ENCODE measurements at places on chromosomes 11 and 22.

DNA sequence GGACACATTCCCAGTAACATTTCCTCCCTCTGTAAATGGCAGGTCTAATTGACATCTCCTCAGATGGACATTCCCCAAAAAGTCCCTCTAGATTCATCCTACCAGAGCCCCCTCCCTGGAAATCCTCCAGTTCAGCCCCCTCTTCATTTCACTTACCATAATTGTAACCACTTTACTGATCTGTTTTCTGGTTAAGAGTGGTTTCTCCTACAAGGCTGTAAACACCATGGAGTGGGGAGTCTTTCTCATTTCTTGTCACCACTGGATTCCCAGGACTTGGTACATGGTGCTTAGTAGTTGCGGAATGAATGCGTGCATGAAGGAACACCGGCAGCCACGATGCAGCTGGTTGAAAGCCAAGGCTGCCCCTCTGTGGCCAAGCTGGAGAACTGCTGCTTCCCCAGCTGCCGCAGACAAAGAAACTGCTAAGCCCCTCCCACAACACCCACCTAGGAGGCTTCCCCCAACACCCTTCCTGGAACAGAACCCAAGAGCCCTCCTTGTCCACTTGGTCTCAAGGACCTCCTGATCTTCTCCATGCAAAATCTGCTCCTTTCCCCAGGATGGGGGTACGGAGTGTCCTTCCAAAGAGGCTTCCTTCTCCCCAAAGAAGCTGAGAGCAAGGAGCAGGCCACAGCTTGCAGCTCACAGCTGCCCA, 18.6 kb upstream of the SCARF2 start:
- peak; percentile 91 for DNase-seq

- DNase-seq, result peak; percentile 44
Measured at GRCh38 chr22:36244522-36245391, 5.4 kb upstream of the APOL2 start.

DNA sequence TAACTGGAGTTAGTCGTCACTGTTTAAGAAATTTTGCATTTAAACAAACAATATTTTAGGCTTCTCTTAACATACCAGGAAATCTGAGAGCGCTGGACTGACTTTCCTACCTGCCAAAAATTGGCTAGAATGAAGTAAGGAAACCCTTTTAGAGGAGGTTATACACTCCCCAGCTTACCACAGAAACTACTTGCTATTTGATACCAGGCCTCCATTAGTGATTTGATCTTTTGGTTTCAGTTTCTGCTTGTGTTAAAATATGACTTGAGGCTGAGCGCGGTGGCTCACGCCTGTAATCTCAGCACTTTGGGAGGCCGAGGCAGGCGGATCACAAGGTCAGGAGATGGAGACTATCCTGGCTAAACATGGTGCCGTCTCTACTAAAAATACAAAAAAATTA, 419.9 kb downstream of the LRRC4C start:
- DNase-seq, result no peak

DNA sequence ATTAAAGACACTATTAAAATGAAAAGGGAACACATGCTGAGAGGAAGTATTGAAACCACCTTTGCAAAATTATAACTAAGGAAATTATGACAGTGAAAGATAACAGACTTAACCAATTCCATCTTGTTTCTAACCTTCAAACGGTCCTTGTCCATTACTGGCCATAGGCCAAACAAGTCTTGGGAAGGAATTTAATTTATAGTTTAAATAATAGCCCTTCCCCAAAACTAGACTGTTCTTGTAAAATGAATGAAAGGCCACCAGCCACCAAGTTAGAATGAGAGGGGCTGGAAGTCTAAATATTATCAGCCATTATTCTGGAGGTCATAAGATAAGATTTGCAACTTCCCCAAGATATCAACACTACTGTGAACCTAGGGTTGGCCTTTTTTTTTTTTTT, 1.8 kb upstream of the TALDO1 start:
- DNase-seq, result no peak

- no peak for DNase-seq
Measured at GRCh38 chr11:113984781-113985180, 9.9 kb downstream of the HTR3A start.

DNA sequence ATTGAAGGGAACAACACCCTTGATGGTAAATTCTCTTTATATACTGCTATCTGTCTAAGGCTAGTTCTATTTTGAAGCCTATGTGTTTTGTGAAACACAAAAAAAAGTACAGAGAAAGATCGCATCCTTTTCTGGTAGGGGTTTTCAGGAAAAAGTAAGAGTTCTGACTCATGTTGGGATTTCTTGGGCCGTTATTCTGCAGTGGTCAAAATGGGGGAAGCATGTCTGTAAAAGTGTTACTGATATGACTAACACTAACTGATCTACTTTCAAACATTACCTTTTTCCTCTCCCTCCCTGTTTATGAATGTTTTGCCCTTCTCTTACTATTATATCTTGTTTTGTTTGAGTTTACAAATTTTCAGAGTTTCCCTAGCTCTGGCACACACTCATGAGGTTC, 53.9 kb downstream of the CTNND1 start:
- no peak for DNase-seq

DNA sequence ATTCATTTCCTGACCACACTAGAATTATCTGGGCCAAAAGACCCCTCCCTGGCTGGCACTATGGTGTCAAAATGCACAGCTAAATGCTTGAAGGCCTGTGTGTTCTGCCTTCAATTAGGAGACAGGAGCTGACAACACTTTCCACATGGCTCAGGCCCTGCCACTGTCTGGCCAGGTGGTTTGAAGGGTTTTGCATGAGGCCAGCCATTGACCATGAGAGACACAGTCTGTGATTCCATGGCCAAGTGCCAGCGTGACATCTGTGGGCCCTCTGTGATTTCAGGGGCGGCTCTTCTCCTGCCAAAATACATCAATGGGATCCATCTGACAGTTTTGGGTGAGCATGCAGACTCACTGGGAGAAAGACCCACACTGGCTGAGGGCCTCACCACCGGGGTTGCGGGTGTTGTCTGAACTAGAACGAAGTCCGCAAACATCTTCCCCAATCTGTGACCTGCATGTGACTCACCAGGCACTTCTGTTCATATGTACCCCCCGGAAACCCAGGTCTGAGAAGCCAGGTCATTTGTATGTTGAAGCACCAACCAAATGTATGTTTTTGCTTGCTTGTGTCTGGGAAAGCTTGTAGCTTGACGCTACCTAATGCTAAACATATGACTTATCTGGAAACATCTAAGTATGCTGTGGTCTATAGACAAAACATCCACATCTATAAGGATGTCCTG, 20.7 kb upstream of the NAV2 start:
- DNase-seq, result no peak

- DNase-seq, result no peak
Measured at GRCh38 chr11:14819596-14819995, 72.4 kb downstream of the CYP2R1 start.

- DNase-seq, result no peak
Measured at GRCh38 chr22:30077279-30077880, 2.9 kb upstream of the HORMAD2 start.

DNA sequence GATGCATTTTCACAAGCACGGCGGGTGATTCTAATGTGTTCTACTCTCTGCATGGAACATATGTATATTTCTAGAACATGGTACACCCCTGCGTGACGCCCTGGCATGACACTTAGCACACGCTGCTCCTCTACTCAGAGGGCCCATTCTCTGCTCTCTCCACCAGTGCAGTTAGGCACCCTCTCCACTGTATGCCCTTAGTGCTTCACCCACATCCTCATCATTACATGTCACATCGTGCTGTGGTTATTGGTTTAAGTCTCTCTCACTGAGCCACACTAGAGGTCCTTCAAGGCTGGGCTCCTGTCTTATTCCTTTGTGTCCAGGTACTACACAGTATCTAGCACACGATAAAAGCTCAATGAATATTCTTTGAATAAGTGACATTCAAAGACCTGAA, 16.7 kb downstream of the TMPRSS13 start:
- DNase-seq, result no peak

DNA sequence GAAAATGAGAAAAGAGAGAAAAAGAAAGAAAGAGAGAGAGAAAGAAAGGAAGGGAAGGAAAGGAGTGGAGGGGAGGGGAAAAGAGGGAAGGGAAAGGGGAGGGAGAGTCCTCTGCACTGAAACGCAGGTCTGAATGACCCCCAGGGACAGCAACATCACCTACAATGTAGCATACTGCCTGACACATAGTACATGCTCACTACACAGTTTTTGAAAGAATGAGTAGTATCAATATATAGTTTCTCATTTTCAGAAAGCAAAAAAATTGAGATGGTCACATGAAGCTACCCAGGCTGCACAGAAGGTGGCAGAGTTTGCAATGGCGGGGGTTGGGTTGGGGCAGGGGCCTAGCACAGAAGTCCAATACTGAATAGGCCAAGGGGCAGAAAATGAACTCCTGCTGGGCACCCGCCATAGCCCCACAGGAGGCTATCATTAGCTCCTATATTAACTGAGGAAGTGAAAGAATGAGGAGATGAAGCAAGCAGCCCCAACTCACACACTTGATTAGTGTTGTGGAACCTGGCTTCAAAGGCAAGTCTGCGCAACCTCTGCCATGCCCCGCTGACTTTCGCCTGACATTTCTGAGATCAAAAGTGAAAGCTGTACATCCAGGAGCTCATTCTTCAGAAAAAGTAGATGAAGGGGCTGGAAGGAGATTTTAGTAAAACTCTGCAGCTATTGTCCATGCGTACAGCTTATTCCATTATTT, 241.2 kb upstream of the SYN3 start:
- DNase-seq, result peak; percentile 2

GRCh38 chr11:95584180-95584579, 205.4 kb downstream of the FAM76B start:
- peak; percentile 18 for DNase-seq

DNA sequence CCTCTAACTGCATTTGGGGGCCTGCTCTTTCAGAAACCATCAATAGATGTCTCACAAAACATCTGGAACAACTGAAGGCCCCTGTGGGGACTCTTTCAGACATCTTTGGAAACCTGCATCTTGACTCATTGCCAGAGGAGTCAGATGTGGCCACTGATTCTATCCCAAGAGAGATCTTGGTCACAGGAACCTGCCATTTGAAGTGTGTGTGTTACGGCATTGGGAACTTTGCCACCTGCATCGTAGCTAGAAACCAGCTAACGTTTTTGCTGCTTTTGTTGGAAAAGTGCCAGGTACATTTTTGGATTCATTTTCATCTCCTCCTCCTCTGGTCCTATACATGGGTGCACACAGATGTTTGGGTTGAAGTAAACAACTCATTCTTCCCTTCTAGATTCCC, 4.3 kb downstream of the SRRD start:
- DNase-seq, result peak; percentile 17

DNA sequence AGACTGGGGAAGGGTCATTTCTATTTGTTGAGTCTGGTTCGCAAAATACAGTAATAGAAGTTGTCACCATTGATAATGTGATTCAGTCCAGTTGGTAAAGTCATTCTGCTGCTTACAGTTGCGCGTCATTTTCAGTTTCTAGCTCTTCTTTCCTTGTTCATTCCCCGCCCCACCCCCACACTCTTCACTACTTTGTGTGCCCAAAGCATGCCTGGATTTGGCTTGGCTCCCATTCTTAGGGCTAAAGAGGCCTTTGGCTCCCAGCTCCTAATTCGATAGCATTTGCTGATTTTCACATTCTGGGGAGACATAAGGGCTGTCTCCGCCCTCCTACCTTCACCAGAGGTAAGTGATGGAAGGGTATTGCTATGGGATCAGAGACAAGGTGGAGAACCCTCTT, 43.0 kb downstream of the CECR2 start:
- no peak for DNase-seq

GRCh38 chr11:114262681-114263512, 33.3 kb upstream of the NNMT start:
- peak; percentile 80 for DNase-seq

DNA sequence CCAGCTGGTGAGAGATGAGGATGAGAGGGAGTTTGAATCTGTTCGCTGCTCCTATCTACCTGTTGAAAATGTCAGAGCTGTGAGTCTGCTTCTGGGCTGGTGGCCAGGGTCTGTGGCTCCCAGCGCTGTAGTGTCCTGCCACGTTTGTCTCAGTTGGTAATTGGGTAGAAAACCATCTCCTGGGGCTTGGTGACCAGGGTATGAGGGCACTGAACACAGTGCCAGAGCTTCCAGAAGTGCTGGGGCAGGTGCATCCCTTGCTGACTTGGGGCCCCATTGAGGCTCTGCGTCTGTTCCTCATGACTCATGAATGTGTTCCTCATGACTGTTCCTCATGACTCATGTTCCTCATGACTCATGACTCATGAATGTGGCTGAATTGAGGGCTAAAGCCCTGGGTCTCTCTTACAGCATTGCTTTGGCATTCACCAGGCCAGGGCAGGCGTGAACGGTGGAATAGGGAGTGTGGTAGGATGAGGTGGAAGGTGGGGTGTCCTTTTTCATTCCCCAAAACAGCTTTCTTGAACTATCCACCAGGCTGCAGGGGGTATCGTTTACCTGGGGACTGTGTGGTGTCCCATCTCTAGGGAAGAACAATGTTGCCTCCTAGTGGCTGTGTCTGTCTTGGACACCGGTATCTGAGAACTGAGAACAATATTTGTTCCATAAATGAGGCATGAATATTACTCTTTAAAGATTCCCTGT, 139.5 kb downstream of the COMMD9 start:
- DNase-seq, result peak; percentile 99

DNA sequence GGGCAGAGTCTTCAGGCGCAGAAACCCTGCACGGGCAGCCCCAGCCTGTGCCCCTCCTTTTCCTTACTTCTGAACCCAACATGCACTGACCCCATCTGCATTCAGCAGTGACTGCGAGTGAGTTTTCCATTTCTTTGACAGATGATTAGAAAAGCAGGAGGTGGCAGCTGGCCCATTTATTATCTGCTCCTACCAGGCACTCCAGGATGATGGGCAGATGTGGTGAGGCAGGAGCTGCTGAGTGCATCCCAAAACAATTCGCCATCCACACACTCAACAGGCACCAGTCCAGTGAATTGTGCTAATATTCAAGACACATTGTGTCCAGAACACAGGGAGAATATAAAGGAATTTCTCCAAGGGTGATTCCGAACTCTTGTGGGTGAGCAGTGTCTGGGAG, 208.5 kb downstream of the TENM4 start:
- DNase-seq, result no peak
